Fibroblast of skin of abdomen (primary cell): ENCODE measurements at places on chromosomes 1 and 21.

- no peak for DNase-seq
These were observed 853 bp upstream of the RRAGC start for GRCh38 chr1:38860454-38860795.

GRCh38 chr21:36747815-36748383 lies 49.0 kb downstream of the SIM2 start:
- peak; percentile 48 for DNase-seq

DNA sequence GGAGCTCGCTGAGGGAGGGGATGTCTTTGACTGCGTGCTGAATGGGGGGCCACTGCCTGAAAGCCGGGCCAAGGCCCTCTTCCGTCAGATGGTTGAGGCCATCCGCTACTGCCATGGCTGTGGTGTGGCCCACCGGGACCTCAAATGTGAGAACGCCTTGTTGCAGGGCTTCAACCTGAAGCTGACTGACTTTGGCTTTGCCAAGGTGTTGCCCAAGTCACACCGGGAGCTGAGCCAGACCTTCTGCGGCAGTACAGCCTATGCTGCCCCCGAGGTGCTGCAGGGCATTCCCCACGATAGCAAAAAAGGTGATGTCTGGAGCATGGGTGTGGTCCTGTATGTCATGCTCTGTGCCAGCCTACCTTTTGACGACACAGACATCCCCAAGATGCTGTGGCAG lies 1.4 kb downstream of the TSSK3 start:
- DNase-seq: no peak

DNA sequence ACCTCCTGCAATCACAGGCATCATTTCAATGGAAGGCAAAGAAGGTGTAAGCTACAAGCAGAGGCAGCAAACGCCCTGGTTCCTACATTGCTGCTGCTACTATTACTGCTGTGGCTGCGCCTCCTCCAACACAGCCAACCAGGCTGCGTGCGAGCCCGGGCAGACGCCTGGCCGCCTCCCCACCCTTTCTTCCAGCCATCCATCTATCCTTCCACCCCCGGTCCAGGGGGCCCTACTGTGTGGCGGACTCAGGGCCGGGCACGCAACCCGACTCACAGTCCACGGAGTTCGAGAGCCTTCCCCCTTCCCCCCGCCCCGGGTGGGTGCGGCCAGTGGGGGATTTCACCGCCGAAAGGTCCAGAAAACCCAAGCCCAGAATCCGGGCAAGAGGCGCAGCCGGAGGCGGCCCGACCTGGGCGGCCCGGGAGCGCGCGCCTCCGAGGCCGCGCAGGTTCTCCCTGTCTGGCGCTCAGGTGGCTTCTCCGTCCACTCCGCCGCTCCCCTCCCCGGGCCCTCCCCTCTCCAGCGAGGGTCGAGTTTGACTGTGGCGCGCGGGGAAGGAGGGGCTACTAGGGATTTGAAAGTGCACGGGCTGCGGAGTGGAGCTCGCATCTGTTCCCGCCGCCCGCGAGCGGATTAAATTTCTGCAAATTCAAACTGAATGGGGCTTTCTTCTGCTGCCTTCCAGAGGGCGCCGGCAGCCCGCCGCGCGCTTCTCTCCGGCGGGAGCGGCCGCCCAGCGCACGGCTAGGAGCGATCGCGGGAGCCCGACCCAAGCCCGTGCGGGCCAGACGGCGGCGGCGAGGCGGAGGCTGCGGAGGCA lies at the start of gene HUNK:
HUNK (plus strand) TSS at position 569 of the 823 bp plus-strand sequence. CDS start 655 bp downstream, outside the sequence.
- DNase-seq: peak; percentile 54

DNA sequence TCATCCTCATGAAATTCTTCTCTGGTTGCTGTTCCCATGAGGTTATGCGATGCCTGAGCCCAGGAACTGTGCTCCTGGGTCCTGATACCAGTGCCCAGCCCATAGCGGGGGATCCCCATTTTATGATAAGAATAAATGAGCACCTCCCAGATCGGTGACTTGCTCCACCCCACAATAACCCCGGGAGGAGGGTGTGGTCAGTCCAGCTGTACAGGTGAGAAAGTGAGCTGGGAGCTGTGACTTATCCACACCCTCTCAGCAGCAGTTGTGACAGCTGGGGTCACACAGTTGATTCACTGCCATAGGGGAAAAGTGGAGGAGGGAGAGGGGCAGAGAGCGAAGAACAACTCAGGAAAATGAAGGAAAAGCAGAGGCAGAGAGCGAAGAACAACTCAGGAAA lies 33.4 kb downstream of the OR2G3 start:
- DNase-seq: no peak

DNA sequence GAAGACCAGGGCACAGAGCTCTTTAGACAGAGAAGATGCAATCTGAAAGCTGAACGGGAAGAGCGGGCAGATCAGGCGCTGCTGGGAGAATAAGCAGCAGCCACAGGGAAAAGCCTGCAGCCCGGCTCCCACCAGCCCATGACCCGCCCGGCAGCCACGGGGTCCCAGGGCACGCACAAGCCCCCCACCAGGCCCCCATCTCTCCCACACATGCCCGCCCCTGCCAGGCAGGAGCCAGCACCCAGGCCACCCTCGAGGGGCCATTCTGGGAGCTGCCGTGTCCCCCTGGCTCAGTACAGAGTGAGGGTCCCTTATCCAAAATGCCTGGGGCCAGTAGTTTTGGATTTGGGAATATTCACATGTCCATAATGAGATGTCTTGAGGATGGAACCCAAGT lies 16.3 kb downstream of the SLC19A1 start:
- DNase-seq: no peak

DNA sequence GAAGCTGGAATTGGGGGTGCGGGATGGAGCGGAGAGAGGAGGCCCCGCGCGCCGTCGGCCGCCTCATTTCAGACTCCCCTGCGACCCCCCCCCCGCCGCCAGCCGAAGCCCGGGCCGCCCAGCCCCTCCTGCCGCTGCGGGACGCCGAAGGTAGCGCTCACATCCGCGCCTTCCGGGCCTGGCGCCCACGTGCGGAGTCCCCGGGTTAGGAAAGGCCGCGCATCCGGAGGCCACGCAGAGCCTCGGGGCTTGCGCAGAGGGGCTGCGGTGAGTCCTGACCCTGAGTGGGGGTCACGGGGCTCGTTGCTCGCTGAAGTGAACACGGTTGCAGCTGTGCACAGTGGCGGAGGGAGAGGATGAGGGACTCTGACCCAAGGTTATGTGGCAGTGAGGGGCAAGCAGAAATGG lies 552 bp upstream of the ZNF496 start:
- DNase-seq: peak; percentile 57
